Stimulated activated CD4-positive, alpha-beta T cell treated with anti-CD3 and anti-CD28 coated beads, TNF-alpha, amount 100 ng/mL, for 48 hours (primary cell): ENCODE measurements at places on chromosomes 13 and 19.

- DNase-seq: no peak
Measured at GRCh38 chr19:7509625-7510024, 6.3 kb upstream of the ZNF358 start.

GRCh38 chr13:75787249-75787928 is 151.3 kb downstream of the LMO7 start:
- DNase-seq: no peak

DNA sequence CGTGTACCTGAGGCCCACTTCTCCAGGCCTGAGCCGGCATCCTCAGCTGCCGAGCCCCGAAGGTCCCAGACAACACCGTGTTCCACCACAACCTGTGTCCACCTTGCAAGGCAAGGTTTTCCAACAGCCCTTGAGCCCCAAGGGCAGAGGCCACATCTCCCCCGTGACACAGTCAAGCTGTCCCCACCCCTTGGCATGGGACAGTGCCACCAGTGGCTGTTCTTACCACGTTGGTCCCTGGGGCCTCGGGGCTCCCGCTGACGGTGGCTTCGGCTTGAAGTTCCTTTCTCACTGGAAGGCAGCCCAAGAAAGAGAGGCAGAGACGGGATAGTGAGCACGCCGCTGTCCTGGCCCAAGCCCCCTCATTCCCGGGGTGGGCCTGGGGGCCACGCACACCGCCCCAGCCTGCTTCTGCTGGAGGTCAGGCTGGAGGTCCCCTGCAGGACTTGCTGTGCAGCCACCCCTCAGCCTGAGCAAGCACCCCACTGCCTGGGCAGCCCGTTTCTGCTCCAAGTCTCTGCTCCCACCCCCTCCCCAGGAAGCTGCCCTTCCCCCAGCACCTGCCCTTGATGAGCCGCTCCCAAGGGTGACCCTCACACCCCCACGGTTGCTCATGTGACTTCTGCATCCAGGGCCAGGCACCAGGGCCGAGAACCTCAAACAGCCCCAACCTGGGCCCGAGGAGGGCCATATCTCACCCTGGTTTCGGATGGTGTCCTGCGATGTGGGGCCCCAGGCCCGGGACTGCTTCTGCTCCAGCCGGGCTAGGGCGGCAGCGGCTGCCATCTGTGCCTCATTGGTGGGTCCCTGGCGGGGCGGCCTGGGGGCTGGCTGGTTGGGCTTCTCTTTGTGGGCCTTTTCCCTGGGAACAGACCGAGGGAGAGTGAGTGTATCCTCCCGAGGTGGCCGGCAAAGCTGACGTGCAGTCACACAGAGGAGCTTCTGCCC is 4.1 kb downstream of the UBXN6 start:
- no peak for DNase-seq

- DNase-seq: no peak
Measured at GRCh38 chr13:44622261-44622660, 46.1 kb upstream of the TSC22D1 start.

GRCh38 chr13:108947551-108948030 is 318.2 kb downstream of the MYO16 start:
- DNase-seq: no peak

- no peak for DNase-seq
Measured at GRCh38 chr13:31485651-31486051, 253.7 kb upstream of the RXFP2 start.

DNA sequence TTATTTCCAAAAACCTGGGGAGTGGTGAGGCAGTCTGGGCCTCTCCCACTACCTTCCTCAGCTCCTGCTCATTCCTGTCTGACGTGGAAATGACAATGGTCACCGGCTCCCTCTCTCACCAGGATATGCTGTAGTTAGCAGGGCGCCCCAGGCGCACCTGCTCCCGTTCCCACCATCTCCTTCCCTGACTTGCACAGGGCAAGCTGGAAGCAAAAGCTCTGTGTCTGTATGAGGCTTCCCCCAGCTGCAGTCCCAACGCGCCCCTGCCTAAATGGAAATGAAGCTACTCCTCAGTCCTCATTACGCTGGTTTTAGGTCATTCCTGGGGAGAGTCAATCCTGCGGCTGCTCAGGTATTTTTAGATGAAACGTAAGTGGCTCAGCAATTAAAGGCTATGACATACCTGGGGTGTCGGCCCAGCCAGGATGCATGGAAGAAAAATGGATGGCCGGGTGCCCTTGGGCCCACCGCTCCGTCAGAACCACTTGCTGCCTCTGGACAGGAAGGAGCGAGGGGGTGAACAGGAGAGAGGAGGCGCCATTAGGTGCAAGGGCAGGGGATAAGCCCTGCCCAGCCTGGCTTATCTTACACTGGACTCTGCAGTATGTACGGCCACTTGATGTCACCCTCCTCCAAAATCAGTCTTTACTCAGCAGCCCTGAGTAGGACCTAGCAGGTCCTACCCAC is 32.4 kb downstream of the DHRS12 start:
- no peak for DNase-seq

DNA sequence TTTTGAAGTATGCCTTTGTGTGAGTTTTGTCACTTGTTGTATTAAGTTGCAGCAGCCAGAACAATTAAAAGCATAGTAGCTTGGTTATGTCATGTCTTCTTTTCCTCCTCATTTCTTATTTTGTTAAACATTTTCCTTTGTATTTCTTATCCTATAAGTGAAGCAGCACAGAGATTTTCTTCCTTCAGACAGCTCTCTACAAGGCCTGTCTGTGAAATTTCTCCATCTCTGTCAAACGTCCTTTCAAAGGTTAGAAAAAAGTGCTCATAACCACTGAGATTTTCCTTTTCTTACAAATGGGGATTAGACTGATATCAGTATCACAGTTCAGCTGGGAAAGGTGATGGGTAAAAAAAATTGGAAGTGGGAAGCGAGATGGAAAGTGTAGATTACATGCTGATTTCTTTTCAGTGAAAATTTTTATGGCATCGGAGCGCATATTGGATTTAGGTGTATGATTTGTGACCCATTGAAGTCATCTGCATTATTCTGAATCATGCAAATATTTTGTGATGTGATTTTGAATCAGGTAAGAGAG is 71.7 kb downstream of the GPC5 start:
- DNase-seq: no peak

DNA sequence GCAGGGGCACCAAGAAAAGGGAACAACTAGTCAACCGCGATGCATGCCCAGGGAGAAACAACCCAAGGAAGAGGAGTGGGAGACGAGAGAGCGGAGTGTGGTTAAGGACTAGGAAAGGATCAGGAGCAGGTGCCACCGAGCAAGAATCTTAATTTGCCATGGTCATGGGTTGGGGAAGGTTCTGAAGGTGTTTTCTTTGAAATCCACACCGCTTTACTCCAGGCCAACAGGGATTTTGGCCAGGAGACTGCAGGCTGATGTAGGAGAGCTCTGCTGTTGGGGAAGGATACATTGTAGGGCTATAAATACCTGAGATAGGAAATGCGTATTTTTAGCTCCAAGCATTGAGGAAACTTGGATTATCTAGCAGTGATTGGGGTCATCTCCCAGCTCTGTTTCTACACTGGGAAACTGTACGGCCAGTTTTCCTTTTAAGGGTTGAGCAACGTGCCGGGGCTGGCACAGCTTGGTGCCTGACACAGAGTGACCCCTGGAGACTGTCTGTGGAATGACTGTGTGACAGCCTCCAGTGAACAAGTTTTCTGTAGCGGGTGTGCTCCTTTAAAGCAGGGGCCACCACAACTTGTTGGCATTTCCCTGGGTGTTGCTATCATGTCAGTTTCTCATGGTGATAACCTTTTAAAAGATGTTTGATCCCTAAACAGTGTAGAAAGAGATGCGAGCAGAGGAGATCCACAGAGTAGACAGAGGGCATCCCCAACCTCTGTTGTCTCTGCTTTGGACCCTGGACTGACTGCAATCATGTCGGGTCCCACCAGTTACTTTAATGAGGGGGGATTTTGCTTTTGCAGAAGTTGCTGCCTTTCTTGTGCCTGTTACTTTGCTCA is 34.3 kb downstream of the ZNF536 start:
- DNase-seq: no peak

DNA sequence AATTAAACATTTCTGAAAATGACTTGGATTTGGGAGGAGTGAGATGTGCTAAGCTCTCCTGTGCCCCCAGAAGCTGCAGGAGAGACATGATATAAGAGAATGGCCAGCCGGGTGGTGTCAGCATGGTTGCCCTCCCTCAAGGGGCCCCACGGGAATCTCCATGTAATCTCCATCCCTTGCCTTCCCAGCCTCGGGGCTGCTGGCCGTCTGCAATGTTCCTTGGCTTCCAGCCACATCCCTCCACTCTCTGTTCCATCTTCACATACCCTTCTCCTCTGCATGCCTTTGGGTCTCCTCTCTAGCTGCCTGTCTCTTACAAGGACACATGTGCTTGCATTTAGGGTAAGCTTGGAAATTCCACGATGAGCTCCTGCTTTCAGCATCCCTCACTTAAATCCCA is 172.0 kb downstream of the TSHZ3 start:
- no peak for DNase-seq

DNA sequence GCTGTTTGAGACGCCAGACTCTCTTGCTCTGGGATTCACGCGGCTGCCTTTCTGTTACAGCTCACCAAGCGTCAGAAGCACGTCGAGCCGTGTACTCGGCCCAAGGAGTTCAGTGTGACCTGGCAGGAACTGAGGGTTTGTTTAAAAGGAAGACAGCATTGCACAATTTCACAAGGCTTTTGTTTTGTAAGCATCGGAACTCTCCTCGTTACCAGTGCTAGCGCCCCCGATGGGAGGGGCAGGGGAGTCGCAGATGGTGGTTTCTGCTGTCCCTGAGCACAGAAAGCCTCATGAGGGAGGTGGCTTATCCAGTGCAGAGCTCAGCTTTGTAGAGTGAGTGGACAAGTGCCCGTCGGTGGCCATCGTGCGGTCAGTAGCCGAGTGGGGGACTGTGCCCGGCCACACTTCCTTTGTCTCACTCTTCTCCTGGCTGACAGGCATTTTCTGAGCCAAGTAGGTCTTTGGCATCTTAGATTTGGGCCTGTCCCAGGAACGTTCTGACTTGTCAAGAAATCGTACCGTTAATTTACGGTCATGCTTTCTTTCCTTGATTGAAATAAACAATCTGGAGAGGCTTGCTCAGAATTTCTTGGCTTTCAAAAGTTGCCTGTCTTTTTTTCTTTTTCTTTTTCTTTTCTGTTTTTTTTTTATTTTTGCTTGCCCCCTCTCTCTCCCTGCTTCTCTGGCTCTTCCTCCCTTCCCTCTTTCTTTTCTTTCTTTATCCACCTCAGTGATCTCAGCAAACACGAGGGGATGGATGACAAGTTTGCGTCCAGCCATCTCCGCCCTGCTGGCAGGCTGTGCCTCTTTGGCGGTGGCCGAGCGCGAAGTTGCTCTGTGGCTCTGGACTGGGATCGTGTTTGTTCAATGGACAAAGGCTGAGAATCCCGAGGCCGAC is 7.7 kb downstream of the KDM4B start:
- DNase-seq: no peak

DNA sequence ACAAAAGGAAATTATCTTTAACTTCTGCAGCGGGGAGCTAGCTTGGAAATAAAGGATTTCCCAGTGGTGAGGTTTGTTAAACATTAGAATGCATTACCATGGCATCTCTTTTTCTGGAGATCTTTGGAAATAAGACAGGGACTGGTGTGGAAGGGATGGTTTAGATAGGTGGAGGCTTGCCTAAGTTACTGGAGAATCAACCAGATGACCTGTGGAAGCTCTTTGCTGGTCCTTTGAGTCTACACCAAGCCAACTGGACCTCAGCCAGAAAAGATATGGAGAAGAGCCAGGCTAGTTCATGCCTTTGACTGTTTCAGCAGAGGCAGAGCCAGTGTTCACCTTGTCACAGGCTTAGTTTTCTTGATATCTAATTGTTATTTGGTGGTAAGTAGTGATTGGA is 134.7 kb downstream of the KCNRG start:
- no peak for DNase-seq

DNA sequence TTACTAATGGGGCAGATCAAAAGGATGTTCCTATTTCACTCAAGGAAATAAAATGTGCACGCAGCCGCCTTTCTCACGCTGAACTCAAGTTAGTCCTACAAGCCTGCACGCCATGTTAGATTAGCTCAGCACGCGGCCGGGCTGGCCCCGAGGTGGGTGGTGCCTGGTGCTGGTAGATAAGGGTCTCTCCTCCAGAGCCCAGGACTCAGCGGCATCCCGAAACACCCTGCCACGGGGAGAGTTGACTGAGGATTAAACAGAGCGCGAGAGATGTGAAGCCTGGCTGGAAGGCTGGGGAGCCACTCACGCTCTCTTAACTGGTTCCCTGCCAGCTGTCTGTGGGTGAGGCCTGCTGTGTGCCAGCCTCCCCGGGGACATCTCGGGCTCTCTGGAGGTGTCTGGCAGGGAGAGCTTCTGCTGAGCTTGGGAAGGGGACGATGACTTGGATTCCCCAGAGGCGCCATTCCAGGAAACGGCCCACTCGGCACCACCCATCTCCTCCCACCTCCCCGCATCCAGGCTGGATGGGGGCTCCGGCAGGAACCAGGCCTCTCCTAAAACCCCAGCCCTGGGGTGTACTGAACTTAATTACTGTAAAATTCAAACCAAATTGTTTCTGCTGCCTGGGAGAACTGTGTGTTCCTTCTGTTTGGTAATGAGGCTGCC is 122.2 kb downstream of the KDM4B start:
- DNase-seq: no peak

GRCh38 chr13:97243915-97244781 is 22.0 kb downstream of the MBNL2 start:
- DNase-seq: no peak

GRCh38 chr19:24074720-24075454 is 12.1 kb upstream of the ZNF254 start:
- DNase-seq: no peak

DNA sequence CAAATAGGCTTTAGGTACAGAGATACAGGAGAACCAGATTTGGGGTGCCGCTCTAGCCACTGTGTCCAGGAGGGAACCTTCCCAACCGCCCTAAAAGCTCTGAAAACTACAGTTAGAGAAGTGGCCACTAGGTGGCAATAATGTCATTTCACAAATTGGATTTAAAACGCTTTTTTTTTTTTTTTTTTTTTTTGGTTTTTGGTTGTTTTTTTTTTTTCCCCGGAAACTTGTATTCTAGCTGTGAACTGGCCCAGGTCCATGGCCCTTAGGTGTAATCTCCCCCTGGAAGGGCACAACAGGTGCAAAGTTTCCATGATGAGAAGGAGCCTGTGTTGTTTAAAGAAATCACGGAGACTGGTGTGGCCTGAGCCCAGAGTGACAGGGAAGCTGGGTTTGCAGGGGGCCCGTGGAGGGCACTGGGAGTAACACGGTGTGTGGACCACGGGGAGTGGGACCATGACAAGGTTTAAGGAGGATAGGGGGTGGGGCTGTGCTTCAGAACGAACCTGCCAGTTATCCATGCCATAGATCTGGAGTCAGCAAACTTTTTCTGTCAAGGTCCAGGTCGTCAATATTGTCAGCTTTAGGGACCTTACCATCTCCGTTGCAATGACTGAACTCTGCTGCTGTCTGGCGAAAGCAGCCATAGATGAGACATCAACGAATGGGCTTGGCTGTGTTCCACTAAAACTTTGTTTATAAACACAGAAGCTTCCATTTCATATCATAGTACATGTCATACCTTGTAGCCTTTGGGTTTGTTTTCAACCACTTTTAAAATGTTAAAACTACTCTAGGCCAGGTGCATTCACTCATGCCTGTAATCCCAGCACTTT is 10.1 kb downstream of the OR1I1 start:
- peak; percentile 49 for DNase-seq

DNA sequence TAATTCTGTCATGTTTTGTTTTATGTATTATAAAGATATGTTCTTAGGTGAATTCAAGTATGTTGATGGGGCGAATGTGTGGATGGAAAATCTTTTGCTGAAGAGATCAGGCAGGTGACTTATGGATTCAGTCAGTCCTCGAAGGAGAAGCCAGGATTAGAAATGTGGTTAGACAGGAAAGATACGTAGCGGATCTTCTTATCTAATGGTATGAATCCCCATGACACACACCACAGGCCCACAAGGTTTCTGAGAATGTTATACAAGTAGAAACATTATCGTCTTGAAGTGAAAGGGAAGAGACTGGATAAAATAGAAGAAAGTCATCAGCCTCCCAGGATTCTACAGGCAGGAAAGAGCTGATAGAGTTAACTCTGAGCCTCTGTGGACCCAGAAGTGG is 69.0 kb upstream of the RFXAP start:
- DNase-seq: no peak
